ENCODE measurements at places on chromosomes 5 and 9.

GRCh38 chr5:72539726-72540125 is 32.5 kb upstream of the ZNF366 start:
- DNase-seq = no peak

GRCh38 chr5:36459176-36460135 is 146.9 kb upstream of the SLC1A3 start:
- DNase-seq = no peak

DNA sequence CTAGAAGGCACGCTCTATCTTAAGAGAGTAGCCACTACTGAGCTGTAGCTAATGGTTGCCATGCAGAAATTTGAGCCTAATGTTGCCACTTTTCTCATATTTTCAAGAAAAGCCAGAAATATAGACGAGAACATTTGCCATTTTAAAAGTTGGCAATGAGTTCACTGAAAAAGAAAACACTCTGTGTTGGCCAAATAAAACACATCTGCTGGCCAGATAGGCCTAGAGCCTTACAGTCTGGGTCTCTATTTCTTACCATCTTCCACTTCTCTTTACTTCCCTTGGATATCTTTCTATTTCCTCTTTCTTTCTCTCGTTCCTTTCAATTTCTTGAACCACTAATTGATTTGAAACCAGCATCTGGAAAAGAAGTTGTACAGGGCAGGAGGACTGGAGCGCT is 36.6 kb upstream of the VCAN start:
- no peak for DNase-seq

DNA sequence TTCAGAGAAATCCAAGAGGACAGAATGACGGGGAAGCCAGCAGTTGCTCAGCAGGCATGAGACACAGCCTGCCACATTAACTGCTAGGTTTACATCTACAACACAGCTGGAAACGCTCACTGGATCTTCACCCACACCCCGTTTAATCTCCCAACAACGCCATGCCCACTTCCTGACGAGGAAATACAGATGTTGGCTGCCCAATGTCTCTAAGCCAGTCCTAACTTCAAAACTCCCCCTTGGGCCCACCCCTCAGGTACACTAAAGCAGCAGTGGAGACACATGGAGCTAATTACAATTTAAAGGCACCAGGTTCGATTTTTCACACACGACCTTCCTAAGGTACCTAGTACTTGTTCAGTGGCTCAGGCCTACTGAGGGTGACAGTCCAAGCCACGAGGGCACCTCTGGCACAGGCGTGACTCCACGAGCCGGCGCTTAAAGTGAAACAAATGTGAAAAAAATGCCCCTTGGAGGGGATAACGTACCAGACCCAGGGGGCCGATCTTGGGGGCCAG is 904 bp downstream of the RPL12 start:
- DNase-seq = no peak

- DNase-seq = no peak
These were observed 3.0 kb downstream of the HNRNPAB start for GRCh38 chr5:178207183-178207916.

DNA sequence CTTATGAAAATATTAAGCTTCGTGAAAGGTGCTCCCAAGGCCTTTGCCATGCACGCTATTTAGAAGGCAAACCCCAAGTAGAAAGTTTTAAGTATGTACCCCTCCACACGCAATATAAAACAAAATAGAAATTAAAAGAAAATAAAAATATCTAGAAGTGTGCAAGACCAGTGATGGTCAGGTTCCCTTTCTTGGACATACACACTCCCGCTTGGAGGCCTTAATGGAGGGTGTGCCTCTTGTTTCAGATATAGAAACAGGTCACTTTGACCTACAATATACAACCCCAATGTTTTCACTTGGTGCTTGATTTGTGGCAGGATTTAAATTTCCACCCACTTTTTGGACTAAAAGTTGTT is 127.4 kb upstream of the STC2 start:
- DNase-seq = no peak

DNA sequence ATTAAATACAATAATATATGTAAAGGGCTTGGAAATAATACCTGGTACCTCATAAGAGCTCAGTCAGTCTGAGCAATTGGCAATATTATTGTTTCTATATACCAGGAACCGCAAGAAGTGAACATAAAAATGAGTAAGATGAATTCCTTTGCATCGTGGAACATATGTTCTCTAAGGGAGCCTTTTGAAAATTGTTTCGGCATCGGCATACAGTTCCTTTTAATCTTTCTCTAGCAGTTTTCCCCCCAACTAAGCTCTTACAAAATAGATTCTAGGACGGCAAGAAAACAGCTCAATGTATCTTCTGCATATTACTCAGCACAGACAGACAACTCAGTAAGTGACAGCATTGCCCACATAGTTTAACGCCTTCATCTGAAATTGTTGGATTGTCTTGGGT is 426.6 kb upstream of the WWC1 start:
- peak; percentile 46 for DNase-seq

DNA sequence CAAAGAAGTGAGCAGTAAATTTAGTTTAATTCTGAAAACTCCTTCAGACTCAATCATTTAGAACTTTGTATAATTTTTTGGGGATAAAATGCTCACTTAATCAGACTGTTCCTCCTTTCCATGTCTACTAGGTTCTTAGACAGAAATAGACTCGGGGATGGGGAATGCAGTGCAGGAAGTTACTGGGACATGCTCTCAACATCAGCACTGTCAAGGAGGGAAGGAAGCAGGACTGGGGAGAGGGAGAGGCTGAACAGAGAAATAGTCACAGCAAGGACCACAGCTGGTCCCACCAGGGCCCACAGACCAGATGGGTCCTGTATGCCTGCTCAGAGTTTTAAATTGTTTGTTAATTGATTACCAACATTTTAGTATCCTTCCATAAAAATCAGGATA is 310.1 kb upstream of the MSX2 start:
- DNase-seq = peak; percentile 11

GRCh38 chr5:172792701-172793570 is 21.9 kb upstream of the DUSP1 start:
- DNase-seq = no peak

GRCh38 chr5:109416882-109417281 is 7.1 kb upstream of the PJA2 start:
- no peak for DNase-seq
